Stimulated activated CD4-positive, alpha-beta T cell treated with anti-CD3 and anti-CD28 coated beads, Interleukin-2, amount 100 ng/mL, for 4 hours (primary cell): ENCODE measurements at places on chromosomes 6 and 20.

GRCh38 chr20:48827855-48828733 lies at the start of gene PREX1:
Gene PREX1 (minus strand): TSS chr20:48827999. CDS start chr20:48827860, 139 bp downstream.
- DNase-seq = peak; percentile 60

- DNase-seq = no peak
Measured at GRCh38 chr20:760751-761417, 7.4 kb downstream of the SLC52A3 start.

- no peak for DNase-seq
Measured at GRCh38 chr6:107729098-107729497, 95.0 kb downstream of the SCML4 start.

DNA sequence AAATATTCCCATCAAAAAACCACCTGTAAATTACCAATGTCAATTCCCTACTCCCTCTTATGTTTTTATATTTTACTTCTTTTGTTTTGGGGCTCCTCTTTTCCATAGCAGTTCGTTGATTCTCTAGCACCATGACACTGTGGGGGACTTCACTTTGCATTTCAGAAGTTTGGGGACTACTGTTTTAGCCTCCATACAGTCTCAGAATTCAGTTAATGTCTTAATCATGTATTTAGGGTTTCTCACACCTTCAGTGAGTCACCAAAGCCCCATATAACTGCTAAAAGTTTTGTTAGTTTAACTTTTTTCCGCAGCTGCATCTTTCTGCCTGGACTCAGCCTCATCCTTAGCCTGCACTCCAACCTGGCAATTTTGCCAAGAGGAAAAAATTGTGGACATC lies 20.7 kb upstream of the AIG1 start:
- no peak for DNase-seq

GRCh38 chr20:7274870-7275269 lies 507.4 kb downstream of the BMP2 start:
- no peak for DNase-seq

- no peak for DNase-seq
Measured at GRCh38 chr20:14415467-14415866, 78.1 kb upstream of the FLRT3 start.

- no peak for DNase-seq
Measured at GRCh38 chr6:149247385-149247763, 70.1 kb upstream of the TAB2 start.

DNA sequence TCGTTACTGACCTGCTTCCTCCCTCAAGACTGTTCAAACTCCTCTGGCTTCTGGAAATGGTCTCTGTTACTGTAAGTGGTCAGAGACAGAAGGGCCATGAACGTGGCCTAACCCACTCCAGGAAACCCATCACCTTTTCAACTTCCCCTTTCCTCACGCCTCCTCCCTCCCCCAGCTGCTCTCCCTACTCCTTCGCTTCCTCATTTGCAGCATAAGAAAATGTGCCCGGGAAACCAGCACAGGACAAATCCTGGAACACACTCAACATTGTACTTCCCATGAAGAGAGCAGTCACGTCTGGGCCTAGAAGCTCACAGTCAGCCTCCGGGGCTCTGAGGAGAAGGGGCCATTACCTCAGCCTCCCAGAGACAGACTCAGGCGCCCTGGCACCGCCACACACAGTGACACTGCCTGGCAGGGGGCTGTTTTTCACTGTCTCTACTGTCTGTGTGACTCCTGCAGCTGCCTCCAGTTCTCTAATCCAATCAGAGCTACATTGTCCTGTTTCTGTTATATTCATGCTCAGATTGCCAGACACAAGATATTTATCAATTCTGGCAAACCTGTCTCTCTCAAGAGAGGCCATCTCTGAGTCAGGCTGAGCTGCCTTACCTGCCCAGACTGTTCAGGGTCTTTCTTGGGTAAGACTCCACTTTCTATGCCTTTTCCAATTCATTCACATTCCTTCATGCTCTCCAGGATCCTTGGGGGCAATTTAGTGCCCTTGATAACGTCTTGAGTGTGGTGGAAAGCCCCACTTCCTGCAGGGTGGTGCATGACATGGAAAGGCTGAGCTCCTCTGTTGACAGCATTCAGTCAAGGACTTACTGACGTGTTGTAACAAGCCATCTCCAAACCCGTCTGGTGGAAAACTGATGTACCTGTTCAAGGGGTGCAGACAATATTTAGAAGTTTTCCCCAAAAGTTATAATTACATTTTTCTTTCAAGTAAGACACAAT lies 242.2 kb downstream of the HIVEP2 start:
- DNase-seq = no peak

DNA sequence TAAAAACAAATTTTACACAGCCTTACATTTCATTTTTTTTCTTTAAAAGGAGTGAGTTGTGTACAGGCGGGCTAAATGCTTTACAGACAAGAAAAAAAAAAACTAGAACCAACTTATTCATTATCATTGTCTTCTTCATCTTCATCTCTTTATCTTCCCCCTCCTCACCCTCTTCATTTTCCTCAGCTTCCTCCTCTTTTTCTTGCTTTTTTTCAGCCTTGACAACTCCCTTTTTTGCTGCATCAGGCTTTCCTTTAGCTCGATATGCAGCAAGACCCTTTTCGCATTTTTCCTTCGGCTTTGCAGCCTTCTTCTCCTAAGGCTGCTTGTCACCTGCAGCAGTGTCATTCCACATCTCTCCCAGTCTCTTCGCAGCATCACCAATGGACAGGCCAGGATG lies 86.9 kb upstream of the GCM1 start:
- no peak for DNase-seq

DNA sequence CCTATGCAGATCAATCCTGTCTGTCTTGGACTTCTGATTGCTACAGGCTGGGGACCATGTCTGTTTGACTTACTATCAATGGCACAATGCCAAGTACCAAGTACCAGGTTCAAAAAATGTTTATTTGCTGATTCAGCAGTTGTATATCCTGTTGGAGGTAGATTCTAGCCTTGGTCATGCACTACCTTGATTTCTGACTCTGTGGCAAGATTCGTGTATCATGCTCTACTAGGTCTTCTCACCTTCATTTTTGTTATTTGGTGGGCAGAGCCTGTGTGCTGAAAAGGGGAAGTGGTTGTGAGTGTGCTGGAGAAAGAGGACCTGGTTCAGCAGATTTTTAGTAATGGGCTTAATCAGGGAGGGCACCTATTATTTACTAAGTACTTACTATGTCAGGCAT lies 192.4 kb upstream of the MYLIP start:
- no peak for DNase-seq

DNA sequence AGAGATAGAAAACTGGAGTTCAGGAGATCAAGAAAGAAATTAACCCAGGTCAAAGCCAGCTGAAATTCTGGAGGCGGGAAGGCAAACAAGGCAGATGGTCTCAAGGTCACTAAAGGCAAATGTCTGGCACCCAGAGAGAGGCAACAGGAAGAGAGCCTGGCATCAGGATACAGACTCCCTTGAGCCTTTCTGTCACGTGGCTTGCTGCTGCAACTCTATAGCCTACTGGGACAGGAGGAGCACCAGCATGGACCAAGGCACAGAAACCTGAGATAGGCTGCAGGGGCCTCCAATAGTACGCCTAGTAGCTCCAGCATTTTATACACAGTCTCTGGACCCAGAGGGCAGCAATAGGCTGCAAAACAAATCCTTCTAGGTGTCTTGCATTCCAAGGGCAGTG lies 75.1 kb downstream of the SEL1L2 start:
- no peak for DNase-seq

DNA sequence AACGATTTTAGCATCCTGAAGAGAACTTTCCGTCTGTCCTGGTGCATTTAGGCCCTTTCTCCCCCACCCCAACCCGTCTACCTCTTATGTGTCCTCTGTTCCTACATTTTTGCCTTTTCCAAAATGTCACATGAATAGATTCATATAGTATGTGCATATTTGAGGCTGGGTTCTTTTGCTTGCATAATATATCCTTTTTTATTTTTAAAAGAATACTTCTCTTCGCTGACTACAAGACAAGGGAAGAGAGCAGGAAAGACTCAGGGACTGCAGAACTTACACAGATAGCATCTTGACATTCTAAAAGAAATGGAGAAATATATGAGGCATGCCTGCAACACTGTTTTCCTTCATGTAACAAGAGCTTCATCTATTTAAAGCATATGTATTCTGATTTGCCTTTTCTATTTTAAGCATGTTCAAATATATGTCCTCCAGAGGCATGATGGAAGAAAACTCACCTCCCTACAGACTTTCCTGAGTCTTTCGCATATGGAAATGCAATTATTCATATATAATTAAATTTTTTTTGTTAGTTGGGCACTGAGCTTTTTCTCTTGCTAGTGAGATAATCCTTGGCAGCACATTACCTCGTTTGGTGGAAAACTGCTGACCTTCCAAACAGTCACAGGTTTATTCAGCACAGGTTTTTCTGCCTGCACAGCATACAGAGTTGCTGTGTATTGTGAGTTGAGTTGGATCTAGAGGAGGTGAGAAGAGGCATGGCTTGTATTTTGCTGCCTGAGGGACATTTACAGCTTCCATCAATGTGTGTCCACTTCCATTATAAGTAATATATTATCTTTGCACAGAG lies 170.0 kb downstream of the AKAP7 start:
- DNase-seq = no peak

GRCh38 chr20:23139524-23139923 lies 53.4 kb upstream of the CD93 start:
- DNase-seq = no peak

DNA sequence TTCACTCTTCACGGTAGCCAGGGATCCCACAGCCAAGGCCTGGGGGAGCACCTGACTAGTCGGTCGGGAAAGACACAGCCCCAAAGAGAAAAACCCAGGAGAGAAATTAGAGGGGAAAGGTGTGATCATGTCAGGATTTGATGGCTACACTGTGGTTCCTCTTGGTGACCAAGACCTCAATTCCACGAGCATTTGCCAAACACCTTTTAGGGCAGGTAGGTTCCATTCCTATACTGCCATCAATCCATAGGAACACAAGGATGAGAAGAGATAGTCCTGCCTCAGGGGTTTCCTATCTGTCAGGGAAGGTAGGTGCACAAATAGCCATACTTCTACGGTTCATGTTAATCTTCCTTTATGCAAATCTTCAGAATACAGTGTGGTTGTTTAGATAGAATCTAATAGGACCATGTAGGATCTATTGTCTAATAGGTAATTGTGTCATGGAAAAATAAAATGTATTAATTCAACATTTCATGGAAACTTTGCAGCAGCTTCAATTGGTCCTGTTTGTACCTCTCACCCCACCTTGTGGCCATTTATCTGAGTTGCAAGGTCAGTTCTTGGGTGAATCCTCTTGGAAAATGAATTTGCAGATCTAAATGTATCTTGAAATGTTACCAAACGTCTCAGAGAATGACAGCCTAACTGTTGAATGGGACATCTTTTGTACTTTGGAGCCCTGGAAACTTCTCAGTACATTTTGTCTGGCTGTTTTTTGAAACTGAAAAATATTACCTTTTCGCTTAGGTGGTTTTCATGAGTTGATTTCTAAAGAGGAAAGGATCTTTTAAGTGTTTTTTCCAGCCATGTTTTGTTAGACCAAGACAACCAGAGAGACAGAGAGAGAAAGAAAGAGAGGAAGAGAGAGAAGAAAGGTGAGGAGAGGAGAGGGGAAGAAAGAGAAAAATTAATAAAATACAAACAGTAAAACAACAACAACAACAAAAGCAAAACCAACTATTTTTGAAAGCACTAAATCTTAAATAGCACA lies 33.7 kb upstream of the IYD start:
- no peak for DNase-seq

- DNase-seq = no peak
Measured at GRCh38 chr6:48078120-48078519, 32.9 kb downstream of the PTCHD4 start.

GRCh38 chr6:5287966-5288297 lies 26.6 kb downstream of the FARS2 start:
- no peak for DNase-seq

DNA sequence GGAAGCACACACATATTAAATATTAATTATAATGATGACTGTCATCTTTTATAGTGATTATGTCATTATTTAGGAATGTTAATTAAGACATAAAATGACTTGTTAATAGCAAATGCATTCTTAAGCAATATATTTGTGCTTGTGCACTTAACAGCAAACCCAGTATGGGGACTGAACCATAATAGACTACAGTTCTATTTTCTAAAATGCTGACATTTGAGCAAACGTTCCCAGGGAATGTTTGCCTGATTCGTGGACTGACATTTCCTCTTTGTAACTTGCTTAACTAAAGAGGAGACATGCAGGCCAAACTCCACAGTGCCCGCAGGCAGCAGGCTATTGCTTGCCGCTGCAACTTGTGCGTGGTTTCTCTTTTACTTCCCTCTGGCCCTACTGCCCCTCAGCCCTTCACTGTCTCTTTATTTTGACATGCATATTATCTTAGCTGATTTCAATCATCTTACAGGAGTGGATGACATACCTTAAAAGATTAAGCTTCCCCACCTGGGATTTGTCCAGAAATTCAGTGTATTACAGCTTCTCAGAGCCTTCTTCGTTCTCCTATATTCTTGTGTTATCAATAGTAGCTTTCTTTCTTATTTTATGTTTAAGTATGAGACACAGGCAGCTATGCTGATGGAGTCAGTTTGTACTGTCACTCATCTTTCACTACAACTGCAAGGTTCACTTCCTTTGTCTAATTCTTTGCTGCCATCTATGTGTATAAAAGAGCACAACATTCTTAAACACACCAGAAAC lies 141.5 kb downstream of the GMDS start:
- no peak for DNase-seq

- DNase-seq = no peak
Measured at GRCh38 chr6:16533210-16533609, 228.1 kb downstream of the ATXN1 start.

GRCh38 chr20:23605867-23606651 lies at the start of gene CST9:
Gene CST9 (minus strand): TSS chr20:23605917. CDS start chr20:23605864, 53 bp downstream.
- DNase-seq = no peak

GRCh38 chr6:26457264-26457805 lies 420 bp upstream of the BTN2A1 start:
- no peak for DNase-seq

DNA sequence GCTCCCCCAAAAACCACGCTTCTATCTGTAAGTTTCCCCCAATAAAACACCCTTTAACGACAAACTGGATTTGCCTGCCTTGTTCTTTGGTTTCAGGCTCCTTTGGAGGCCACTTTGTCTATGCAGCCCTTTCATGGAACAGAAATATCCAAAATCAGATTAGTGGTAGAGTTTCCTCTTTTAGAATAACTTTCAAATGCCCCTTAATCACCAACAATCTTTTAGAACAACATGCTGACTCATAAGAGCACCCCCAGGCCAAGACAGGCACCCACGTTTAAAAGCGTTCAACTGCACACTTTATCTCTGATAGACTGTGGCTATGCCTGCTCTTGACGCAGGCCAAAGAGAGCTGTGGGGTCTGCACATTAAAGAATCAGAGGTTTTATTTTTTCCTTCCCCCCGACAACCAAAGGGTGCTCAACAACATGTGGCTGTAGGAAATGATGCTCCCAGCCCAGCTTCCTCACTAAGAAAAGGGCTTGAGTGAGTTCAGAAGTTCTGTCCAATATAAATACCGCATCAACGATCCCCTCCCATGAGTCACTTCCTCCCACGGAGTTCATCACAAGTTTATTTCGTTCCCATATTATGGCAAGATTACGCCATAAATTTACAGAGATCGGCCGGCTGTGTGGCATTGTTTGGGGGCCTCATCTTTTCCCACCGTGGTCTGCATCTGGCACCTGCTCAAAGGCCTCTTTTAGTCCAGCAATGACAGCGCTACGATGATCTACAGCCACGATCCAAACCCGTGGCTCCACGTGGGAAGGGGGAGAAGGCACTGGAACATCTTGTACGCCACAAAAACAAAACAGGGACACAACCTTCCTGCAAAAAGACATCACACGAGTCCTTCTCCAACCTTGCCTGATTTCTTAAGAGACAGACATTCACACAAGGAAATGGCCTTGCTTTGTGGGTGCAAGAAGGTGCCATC lies 88.8 kb upstream of the NFATC2 start:
- DNase-seq = no peak

- DNase-seq = no peak
Measured at GRCh38 chr6:109714166-109714565, 23.1 kb downstream of the FIG4 start.
